ENCODE measurements at places on chromosomes 12 and 14. TPM values are rescaled to one million over a fixed set of nuclear protein-coding genes. Genes with fewer than 3 reads are reported as not detected.

- no peak for DNase-seq
These were observed 65.5 kb upstream of the SLC38A4 start for GRCh38 chr12:46891306-46891705.

DNA sequence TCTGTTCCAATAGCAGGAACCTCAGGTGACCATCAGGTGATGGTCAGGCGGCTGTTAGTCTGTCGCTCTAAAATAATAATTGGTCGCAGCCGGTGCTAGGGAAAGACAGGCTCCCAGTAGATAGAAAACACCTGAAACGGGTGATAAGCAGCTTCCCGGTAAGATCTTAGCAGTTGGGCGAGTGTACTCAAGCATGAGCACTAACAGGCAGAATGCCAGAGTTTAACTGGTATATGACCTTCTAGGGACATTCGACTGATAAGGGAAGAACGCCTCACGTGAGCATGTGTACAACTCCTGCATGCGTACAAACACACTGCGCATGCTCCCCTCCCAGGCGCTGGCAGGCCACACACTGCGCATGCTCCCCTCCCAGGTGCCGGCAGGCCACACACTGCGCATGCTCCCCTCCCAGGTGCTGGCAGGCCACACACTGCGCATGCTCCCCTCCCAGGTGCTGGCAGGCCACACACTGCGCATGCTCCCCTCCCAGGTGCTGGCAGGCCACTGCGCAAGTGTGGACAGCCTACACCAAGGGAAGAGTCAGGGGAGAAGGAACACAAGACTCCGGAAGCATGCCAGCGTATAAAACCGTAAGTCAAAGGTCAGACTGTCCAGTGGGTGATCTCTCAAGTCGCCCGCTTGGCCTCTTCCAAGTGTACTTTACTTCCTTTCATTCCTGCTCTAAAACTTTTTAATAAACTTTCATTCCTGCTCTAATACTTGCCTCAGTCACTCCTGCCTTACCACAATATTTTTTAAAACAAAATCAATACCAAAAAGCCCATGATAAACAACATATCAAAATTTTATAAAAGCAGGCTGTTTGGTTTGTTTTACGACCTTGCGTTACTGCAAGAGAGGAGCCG, 24.5 kb downstream of the GPRC5D start:
- DNase-seq = peak; percentile 62

DNA sequence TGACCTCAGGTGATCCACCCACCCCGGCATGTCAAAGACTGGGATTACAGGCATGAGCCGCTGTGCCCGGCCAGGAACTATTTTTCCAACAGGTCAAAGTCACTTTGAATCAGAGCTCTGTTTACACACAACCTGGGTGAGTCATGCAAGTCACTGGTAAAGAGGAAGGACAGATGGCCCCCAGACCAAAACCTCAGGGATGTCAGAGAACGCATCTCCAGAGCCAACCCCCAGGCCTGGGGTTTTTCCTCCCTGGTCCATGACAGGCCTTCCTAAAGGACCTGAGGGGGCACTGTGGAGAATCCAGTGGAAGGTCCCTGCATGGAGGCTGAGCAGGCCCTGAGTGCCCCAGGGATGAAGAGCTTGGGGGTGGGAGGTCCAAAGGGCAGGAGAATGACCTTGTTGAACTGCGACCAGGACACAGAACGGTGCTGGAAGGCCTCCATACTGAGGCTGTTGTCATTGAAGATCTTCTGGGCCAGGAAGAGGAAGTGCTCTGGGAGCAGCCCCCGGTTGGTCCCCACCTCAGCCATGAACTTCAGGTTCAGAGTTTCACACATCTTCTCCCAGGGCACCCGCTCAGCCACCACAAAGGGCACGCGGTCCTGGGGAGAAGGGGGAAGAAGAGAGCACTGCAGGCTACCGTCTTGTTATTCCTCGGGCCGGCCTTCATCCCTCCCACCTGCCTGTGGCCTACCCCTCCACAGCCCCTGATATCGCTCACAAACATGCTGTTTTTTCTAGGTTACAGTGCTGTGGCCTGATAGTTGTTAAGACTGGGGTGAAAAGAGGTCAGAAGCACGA, 9.1 kb downstream of the STAT6 start:
- DNase-seq = peak; percentile 17

GRCh38 chr12:84408936-84409335, 503.7 kb downstream of the SLC6A15 start:
- DNase-seq = no peak

GRCh38 chr14:52272375-52272774, 4.9 kb downstream of the PTGDR start:
- peak; percentile 50 for DNase-seq

GRCh38 chr12:57754411-57755193, at the start of gene MARCHF9:
TSS of gene MARCHF9 (plus strand) at chr12:57755103. CDS start at chr12:57755529, 426 bp downstream.
- DNase-seq = peak; percentile 88

DNA sequence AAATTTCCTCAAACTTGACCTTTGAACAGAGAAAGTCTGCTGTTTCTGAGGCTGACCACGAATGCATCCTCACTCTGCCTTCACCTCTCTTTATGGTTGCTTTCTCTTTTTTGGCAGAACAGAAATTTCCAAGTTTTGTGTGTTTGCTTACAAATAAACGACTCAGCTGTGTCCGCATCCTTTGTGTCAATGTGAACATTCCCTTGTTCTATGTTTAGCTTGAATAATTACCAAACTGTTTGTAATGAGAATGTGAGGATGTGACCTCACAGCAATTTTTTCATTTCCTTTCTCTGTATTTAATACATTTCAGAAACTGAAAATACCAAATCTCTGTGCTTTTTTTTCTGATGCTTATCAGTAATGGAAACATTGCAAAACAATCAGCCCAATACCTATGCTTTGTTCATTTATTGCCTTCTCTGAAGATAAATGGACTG, 410.9 kb downstream of the EGLN3 start:
- DNase-seq = no peak

GRCh38 chr14:24437020-24437735, 5.4 kb downstream of the SDR39U1 start:
- DNase-seq = no peak

DNA sequence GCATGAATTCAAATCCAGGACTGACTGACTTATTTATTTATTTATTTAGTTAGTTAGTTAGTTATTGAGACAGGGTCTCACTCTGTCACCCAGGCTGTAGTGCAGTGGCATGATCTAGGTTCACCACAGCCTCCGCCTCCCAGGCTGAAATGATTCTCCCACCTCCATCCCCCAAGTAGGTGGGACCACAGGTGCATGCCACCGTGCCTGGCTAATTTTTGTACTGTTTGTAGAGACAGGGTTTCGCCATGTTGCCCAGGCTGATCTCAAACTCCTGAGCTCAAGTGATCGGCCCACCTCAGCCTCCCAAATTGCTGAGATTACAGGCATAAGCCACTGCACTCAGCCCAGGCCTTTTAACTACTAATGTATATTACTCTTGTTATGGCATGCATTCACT, 36.0 kb downstream of the BTG1 start:
- no peak for DNase-seq

GRCh38 chr12:49932533-49933130, 17.9 kb upstream of the AQP2 start:
- DNase-seq = no peak

DNA sequence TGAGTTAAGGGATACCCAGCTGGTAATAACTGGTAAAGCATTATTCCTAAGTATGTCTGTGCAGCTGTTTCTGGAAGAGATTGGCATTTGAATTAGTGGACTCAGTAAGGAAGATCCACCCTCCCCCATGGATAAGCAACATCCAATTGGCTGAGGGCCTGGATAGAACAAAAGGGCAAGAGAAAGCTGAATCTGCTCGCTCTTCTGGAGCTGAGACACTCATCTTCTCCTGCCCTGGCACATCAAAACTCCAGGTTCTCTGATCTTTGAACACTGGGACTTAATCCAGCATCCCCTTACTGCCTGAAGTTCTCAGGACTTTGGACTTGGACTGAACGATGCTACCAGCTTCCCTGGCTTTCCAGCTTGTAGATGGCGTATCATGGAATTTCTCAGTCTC, 63.1 kb upstream of the CNOT2 start:
- no peak for DNase-seq

- no peak for DNase-seq
These were observed 32.9 kb downstream of the C14orf132 start for GRCh38 chr14:96072076-96072475.

DNA sequence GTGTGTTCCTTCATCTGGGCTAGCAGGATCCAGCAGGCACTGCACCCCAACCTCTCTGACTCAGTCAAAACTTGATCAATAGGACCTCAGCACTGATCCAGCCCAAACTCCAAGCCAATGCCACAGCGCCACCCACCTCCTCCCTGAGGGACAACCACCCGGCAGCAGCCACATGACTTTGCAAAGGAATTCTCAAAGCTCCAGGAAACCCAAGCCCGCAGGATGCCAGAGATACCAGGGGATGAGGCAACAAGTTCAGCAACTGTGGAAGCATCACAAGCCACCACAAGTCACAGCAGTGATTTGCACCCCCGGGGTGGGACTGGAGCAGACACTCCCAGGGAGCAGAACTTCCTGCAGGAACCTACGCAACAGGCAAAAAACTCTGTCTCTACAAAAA, 37.3 kb downstream of the ACTN1 start:
- DNase-seq = no peak

GRCh38 chr12:123148655-123149054, 2.2 kb downstream of the PITPNM2 start:
- DNase-seq = no peak

GRCh38 chr12:104315326-104316224, 12.0 kb downstream of the EID3 start:
- no peak for DNase-seq

GRCh38 chr12:52867642-52868041, 18.8 kb upstream of the KRT78 start:
- no peak for DNase-seq

DNA sequence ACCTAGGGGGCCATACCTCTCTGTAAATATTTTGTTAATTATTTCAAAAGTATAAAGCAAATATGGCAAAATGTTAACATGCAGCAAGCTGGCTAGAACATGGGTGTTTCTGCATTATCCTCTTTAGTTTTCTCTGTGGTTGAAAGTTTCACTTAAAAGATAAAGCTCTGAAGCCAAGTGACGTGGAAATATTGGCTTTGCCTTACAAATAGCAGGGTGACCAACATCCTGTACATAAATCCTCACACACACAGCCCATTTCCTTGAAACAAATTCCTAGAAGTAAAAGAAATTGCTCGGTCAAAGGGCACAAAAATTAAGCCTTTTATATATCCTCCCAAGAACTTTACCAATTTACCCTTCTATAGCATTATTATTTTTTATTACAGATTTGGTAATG, 10.6 kb upstream of the VWF start:
- no peak for DNase-seq

- no peak for DNase-seq
These were observed 703 bp downstream of the TMED10 start for GRCh38 chr14:75175677-75176141.

DNA sequence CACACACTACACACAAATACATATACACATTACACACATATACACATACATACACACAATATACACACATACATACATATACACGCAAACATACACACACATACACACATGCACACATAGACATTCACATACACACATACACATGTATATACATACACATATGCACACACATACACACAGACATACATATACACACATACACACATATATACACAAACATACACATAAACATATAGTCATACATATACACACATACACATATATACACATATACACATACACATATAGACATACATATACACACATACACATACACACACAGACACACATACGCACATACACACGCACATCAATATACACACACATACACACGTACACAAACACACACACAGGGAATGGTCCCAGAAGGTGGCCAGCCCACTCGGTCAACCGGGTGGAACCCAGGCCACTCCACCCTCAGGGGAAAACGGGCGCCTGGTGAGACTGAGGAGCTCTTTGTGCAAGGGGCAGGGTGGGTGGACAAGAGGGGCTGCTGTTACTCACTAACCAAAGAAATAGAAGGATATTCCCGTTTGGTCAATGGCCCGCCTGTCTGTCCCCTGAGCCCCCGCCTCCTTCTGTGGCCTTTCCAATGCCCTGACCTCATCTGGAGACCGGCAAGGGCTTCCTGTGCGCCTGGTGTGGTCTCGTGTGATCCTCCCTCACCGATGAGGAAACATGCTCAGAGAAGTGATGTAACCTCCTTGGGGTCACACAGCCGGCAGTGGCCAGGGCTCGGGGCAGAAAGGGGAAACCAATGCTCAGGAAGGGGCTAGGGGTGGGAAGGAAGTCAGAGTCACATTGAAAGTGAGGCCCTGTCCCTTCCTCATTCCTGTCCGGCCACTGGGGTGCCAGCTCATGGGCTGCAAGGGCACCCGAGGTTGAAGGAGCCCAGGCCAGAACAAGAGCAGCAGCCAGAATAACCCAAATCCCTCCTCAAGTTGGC, 5.3 kb downstream of the TRPV4 start:
- no peak for DNase-seq

DNA sequence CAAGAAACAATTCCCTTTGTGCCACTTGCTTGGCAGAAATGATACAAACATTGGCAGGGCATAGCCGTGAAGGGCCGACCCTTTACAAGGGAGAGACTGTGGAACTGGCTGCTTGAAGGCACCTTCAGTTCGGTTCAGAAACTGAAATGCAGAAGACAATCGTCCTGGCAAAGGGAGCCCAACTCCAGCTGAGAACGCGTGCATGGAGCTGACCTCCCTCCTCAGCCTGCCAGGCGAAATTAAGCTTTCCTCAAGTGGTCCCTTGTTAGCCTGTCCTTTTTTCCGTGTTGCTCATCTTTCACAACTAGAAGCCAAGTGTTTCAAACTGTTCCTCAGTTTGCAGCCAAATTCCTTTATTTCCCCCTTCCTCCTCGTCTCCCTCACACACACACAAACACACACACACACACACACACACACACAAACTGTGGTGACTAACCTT, 8.1 kb downstream of the LGR5 start:
- DNase-seq = no peak

GRCh38 chr12:109695961-109696461, 17.6 kb upstream of the FAM222A start:
- no peak for DNase-seq

DNA sequence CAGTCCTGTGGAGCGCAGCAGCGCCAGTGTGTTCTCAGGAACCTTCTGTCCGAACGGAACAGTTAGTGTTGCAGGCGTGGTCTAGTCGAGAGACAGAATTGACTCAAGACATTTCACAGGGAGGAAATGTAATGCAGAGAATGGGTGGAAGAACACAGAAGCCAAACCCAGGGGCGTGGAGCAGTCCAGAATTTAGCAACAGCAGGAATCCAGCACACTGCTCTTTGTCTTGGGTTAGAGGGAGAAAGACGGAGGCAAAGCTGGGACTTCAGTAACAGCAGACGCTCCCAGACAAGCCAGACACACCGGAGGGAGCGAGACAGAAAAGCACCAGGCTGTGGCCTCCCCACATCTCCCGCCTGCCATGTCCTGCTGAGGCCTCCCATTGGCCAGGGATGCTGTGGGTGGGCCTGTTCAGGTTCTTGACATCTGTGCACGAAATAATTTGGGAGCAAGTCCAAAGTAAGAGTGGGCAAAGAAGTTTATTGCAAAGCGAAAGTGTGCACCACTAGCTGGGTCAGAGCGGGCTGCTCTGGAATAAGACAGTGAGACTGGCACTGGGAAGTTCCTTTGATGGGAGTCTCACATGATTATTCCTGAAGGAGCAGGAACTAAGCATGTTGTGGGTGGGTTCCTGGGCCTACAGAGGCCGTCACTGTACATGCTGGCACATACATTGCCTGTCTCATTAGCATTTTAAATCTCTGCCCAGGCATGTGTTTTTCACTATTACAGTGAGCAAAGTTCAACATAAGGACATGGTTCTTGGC, 339.3 kb upstream of the SFSWAP start:
- DNase-seq = no peak

Gene PLEKHD1
- 0.16 TPM for polyA plus RNA-seq

Gene GZMH
- 2.0 TPM for polyA plus RNA-seq

Gene TSPAN9
- polyA plus RNA-seq = 0.56 TPM

Gene SLCO1C1
- polyA plus RNA-seq = not detected

Gene KRT77
- not detected for polyA plus RNA-seq

Gene MYBPC1
- polyA plus RNA-seq = not detected

Data from B cell (primary cell).